ENCODE measurements at places on chromosomes 6 and 20. TPM values are rescaled to one million over a fixed set of nuclear protein-coding genes. Genes with fewer than 3 reads are reported as not detected.

Gene TNXB
- not detected for total RNA-seq

Gene SLC32A1
- total RNA-seq, result not detected

Gene VARS2
- 7.4 TPM for total RNA-seq

DNA sequence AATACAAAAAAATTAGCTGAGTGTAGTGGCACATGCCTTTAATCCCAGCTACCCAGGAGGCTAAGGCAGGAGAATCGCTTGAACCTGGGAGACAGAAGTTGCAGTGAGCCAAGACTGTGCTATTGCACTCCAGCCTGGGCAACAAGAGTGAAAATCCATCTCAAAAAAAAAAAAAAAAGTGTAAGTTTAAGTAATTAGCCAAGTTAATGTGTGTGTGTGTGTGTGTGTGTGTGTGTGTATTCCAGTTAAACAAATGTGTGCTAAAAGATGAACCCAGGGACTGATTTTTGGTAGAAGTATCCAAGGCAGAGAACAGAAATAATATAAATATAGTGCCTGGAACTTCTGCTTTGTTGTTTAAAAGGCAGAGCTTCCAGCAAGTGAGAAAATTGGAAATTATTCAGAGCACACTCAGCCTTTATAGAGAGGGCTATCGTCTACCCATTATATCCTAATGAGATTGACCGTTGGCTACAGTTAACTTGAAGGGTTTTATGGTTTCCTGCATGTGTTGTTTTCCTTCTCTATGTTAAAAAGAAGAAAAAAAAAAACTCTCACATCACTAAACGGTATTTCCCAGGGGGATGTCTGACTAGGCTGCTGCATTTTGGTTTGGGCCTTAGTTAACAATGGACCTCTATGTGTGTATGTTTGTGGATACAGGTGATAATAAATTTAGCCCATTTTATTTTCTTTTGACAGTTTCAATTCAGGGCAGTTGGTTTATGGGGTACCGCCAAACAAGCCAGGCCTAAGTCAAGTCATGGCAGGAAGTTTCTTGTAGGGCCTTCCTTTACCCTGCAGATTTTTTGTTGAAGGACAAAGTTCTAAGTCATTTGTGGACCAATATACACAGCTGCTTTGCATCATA is 9.8 kb downstream of the SOX4 start:
- no peak for DNase-seq

GRCh38 chr6:160424256-160424655 is 76.1 kb downstream of the SLC22A3 start:
- DNase-seq, result peak; percentile 36

DNA sequence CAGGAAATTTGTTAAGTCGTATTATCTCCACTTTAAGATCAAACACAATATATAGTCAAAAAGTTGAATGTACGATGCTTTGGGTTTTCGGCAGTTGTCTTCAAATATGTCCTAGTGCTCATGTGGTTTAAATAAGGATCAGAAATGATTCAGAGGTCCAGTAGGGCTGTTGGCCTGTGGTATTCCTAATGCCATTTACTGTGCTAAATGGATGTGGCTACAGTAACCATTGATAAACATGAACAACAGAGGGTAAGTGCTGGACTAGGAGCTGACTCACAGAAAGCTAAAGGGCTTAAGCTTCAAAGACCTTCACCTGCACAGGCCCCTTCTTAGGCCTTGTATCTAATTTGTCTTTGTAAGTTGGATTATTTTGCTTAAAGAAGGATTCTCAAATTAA is 80.5 kb upstream of the TPD52L1 start:
- DNase-seq, result peak; percentile 31

Gene WFDC12
- not detected for total RNA-seq

Gene CPNE5
- total RNA-seq, result not detected

- DNase-seq, result no peak
Measured at GRCh38 chr6:29925321-29925720, 17.0 kb upstream of the HLA-A start.

GRCh38 chr6:17892097-17892686 is 95.2 kb downstream of the KIF13A start:
- DNase-seq, result no peak

DNA sequence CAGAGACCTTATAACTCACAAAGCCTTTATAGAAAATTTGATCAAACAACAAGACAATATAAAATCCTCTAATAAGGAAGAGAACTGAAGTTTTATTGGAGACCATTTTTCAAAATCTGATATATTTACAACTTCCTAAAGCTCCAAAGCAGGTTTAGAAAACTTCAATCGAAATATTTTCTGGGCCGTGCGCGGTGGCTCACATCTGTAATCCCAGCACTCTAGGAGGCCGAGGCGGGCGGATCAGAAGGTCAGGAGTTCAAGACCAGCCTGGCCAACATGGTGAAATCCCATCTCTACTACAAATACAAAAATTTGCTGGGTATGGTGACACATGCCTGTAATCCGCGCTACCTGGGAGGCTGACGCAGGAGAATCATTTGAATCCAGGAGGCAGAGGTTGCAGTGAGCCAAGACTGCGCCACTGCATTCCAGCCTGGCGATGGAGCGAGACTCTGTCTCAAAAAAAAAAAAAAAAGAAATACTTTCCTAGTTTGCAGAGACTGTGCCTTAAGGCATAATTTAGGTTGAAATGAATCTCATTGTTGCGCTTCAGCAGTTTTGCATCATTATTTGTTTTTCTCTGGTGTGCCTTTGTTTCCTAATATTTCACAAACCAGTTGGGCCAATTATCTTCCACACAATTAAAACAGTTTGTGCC is 60.6 kb upstream of the ASIP start:
- DNase-seq, result peak; percentile 65

DNA sequence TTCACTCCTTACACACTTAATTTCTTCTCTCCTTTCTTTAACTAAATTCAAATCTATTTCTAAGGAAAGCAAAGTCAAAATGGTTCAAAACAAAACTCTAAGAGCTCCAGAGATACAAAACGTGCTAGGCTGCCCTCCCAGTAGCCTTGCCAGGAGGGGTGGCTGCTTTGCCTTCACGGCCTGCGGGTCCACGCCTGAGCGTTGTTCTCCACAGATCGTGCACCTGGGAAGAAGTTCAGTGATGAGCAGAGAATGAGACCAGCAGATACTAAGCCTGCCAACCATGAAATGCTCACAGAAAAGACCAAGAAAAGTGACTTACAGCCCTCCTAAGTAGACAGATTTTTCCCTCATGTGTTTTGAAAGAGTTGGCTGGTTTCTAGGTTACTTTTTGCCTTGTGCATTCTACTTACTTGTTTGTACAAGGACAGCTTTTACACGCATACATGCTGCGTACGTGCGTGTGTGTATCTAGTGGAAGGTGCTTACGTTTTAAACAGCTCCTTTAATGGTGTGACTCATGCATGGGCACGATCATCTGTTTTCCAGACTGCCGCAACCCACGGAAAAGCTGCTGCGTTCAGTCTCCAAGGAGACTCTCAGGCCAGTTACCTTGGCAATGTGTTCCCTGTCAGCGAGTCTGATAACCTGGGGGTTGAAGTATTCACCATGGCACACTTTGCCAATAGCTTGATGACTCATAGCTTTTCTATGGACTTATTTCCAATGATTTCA is 32.4 kb upstream of the PBOV1 start:
- peak; percentile 75 for DNase-seq

Gene DLK2
- total RNA-seq, result 3.4 TPM

GRCh38 chr6:154791556-154792317 is 58.5 kb downstream of the SCAF8 start:
- DNase-seq, result peak; percentile 8

- DNase-seq, result peak; percentile 29
Measured at GRCh38 chr6:151690303-151690702, 117.2 kb upstream of the ESR1 start.

DNA sequence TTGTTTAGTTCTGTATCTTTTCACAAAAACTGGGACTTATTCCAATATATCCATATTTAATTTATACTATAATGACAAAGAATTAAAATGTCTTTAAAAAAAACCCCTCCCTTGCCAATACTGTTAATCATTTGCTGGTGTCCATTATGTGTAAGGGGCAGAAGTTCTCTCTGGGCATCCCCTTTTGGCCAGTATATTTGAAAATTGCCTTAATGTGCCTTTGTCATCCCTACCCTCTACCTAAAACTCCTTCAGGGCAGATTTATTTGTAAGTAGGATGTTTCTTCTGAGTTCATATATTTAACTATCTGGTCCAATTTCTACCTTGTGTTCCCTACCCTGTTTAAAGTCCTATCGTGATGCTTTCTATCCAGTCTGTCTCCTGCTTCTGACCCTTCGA is 62.9 kb downstream of the ARHGAP18 start:
- no peak for DNase-seq
